ENCODE measurements at places on chromosomes 2 and 18. TPM values are rescaled to one million over a fixed set of nuclear protein-coding genes. Genes with fewer than 3 reads are reported as not detected.

GRCh38 chr2:101386599-101387150 is 628 bp downstream of the CREG2 start:
- DNase-seq = no peak

The TMEM163 gene
- not detected for total RNA-seq

The GALNT14 gene
- 6.3 TPM for total RNA-seq

DNA sequence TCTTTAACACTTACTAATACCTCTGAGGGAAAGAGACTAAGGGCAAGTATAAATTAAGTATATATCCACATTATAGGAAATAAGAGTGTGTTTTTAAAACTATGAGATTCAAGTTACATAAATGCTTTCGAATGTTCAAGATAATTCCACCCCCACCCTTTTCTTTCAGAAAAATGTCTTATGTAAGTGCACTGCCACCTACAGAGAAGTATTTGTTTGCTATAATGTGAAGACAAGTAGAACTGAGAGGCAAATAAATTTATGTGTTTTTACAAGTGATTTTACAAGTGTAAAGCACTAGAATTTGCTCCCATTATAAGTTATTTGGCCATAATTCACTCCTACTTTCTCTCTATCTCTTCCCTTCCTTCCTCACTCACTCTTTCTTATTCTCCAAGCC is 99.9 kb upstream of the CRACDL start:
- DNase-seq = no peak

The CAPN14 gene
- not detected for total RNA-seq

The REG3A gene
- not detected for total RNA-seq

- no peak for DNase-seq
Measured at GRCh38 chr18:41548521-41549260, 406.3 kb upstream of the PIK3C3 start.

DNA sequence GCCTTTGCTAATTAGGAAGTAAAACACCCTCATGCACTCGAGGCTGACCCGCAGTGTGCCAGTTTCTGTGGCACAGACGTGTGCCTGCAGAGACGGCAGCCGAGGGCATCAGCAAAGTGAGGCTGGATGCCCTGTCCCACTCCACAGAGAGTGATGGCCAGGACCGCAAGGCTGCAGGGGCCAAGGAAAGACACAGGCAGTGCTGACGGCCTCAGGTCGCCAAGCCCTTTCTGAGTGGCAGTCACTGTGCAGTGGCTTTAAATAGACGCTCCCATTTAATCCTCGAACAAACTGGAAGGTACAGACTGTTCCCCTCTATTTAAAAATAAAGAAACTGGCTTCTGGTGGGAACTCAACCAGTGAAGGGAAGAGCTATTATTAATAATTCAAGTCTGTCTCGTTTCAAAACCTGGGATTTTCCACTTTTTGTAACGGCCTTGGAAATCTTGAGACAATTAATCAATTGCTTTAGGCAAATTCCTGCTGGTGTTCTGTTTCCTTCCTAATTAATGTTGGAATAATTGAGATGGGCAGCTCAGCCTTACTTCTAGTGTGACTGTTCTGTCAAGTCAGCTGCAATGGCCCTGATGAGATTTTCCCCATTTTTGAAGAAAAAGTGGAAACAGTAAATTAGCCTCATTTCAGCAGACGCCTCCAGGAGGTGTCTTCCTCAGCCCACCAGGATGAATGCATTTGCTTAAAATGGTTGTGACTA is 644.6 kb upstream of the RAB6C start:
- DNase-seq = no peak

Measured in MG63 (cell line).